ENCODE measurements at places on chromosomes 5 and 9. TPM values are rescaled to one million over a fixed set of nuclear protein-coding genes. Genes with fewer than 3 reads are reported as not detected.

- no peak for DNase-seq
Measured at GRCh38 chr5:83022334-83022733, 54.9 kb downstream of the TMEM167A start.

DNA sequence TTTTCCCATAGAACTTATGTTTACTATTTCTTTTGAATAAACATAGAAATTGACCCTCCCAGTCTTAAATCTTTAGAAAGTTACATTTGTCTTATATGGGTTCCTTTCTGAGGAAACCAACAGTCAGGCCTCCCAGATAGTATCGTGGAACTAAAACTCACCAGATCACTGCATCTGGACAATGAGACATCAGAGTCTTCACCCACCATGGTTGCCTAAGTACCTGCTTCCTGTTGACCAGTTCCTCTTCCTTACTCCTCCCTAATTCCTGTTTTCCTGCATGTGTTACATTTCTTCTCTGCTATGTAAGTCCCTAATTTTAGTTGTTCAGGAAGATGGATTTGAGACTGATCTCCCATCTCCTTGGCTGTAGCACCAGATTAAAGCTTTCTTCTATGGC lies 462.2 kb downstream of the DIRAS2 start:
- no peak for DNase-seq

IFNA5 gene
- not detected for total RNA-seq

GRCh38 chr5:103207653-103208052 lies 50.9 kb upstream of the MACIR start:
- DNase-seq: no peak

DNA sequence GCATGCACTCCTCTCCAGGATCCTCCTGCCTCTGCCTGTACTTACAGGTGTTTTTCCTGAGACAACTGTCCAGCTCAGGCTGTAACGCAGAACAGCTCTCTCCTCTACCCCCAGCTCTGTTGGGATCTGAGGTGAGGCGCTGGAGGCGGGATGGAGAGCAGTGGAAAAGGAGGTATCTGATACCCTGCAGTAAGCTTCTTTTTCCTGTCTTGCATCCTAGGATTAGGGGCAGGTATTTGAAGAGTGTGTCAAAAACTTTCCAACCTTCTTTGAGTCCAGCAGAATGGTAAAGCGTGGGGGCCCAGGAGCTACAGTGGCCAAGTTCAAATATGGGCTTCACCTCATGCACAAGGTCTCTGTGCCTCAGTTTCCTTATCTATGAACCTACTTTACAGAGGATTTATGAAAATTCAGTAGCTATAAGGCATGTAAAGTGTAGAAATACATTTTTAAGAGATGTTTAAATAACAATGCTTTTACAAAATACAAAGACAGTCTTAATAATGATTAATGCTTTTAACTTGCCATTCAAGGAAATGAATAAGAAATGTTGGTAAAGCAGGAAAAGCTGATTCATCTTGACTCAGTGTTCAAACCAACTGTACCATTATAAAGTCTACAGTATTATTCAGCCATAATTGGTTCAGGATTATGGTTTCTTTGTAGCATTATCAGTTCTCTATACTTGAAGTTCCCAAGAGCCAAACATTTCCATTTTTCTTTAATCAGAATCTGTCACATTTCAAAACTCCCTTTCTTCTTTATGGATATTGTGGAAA lies 26.1 kb downstream of the MAP1B start:
- DNase-seq: no peak

ELAVL2 gene
- total RNA-seq: 0.23 TPM

DNA sequence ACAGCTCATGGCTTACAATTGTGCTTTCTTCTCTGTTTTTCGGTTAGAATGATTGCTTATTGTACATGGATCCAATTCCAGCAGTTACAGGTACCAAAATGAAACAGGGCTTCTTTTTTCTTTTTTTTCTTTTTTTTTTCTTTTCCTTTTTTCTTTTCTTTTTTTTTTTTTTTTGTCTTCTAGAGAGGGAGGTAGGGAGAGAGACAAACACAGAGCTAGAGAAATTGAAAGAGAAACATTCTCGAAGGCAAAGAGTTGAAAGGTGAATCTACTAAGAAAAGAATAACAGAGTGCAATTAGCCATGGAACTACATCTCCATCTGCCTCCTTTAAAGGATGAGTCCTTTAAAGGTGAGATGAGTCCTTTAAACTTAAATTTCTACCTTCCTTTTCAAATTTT lies 1.0 kb upstream of the EDIL3 start:
- DNase-seq: no peak

KIAA0825 gene
- 3.3 TPM for total RNA-seq

FSD1L gene
- total RNA-seq: 9.3 TPM

HAPLN1 gene
- total RNA-seq: 0.58 TPM

PCDHGA11 gene
- 4.2 TPM for total RNA-seq

MCIDAS gene
- total RNA-seq: 0.92 TPM

DNA sequence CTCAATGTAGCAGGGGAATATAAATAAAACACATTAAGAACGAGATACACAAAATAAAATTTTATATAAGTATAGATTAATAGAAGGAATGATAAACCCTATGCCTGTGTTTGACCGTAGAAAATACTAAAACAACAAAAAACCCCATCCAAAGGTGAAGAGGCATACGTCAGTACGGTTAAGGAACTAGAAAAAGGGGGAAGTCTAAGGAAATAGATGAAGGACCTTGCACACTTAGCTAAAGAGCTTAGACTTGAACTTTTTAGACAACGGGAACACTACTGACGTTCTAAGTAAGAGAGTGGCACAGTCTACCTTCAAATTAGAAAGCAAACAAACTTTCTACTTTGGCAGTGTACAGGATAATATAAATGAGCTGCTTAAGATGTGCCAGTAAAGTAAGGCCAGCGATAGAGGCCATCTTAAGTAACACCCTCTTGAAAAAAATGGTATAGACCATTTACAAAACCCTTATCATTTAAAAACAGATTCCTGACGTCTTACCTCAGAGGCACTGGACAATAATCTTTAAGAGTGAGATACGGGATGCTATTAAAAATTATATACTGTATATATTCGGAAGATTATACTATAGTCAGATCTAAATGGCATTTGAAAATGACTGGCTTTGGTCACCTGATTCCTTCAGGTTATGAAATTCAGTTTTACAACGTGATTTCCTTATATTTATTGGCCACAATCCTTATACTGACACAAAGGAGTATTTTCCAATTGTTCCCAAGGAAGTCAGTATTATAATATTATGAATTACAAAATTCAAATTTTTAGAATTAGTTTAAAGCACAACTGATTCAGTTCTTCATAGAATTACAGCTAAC lies 8.5 kb downstream of the PANK3 start:
- DNase-seq: no peak

DNA sequence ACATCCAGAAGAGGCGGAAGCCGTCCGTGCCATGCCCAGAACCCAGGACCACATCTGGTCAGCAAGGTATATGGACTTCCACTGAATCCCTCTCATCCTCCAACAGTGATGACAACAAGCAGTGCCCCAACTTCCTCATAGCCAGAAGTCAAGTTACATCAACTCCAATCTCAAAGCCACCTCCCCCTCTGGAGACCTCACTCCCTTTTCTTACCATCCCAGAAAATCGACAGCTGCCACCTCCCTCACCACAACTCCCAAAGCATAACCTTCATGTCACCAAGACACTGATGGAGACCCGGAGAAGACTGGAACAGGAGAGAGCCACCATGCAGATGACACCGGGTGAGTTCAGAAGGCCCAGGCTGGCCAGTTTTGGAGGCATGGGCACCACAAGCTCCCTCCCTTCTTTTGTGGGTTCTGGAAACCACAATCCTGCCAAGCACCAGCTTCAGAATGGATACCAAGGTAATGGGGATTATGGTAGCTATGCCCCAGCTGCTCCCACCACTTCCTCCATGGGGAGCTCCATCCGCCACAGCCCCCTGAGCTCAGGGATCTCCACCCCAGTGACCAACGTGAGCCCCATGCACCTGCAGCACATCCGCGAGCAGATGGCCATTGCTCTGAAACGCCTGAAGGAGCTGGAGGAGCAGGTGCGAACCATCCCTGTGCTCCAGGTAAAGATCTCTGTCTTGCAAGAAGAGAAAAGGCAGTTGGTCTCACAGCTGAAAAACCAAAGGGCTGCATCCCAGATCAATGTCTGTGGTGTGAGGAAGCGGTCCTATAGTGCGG lies 130.3 kb upstream of the DMRT1 start:
- no peak for DNase-seq

DNA sequence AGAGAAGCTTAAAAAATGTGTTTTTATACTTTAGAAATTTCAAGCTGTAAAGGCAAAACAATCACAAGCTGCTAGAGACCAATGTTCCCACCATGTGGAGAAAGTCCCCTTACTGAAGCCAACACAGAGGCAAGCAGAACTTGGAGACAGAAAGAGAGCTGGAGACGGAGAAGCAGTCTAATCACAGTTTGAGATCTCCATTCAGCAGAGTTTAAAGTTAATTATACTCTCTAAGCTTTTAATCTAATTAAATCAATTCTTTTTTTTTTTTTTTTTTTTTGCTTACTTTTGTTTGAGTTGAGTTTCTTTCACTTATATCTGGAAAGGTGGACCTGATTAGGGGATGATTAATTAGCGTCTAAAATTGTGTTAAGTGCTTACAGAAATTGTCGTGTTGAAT lies 1534.3 kb downstream of the MAT2B start:
- no peak for DNase-seq

TRIM36 gene
- total RNA-seq: 1.3 TPM

GRCh38 chr5:179822444-179822990 lies 1.8 kb downstream of the SQSTM1 start:
- DNase-seq: no peak

DNA sequence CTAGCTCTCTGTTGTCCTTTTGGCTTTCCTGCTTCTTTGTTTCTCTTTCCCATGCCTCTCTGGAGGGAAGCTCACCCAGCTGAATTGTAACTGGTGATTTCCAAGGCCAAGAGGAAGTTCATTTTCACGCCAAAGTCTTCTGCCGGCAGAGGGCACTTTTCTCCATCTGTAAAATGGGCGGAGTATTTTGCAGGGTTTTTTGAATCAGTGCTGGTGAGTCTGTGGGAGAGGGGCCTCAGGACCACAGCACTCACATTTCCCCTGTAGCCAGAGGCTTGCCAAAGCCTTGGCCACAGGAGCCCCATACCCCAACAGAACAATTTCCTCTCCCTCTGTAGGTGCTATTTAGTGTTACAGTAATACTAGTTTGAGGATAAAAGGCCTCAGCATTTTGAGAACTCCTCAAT lies 42.3 kb upstream of the MATR3 start:
- DNase-seq: no peak

GRCh38 chr5:80346055-80346454 lies 26.3 kb downstream of the SPZ1 start:
- peak; percentile 17 for DNase-seq

DNA sequence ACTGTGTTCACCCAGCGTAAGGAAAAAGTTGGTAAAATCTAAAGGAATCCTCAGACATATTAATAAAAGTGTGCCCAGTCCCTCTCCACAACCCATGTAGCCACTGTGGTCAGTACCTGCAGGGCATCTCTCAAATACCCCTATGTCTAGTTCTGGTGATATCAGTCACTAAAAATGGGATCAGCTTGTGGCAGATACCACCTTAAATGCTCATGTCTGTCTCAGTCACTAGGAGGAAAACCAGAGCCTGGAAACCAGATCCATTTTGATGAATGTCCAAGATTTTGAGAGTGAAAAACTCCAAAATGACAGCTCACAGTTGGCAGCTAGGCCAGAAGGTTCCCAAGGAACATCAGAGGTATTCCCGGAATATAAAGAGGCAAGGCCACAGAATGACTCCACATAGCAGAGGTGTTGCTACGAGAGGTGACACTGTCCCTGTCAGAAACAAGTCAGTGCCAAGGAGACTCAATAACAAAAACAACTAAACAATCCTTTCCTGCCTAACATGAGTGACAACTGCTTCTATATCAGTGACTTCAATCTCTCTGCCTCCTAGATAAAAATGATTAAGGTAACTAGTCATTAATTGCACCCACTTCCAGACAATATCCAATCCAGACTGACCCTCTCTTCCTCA lies 13.5 kb downstream of the PCAT7 start:
- DNase-seq: no peak

GRCh38 chr9:78714576-78714975 lies 417.7 kb downstream of the PSAT1 start:
- DNase-seq: no peak

DNA sequence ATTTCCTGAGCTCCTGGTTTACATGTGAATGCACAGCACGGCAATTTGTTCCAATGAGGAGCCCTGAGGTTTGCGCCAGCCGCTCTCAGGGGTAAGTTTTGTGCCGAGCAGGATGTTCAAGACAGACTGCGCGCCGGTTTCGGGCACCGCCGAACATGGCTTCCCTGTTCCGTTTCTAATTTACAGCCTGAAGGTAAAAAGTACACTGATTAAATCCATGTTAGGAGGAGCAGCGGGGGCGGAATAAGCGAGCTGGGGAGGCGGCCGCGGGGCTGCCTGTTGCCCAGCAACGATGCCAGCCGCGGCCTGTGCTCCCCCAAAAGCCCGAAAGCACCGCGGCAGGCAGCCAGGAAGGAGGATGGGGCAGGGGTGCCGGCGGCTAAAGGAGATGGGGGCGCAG lies 6.4 kb downstream of the SOWAHA start:
- DNase-seq: no peak

GRCh38 chr5:66870708-66871107 lies 274.5 kb downstream of the MAST4 start:
- no peak for DNase-seq

ATP10B gene
- total RNA-seq: 119 TPM

DNA sequence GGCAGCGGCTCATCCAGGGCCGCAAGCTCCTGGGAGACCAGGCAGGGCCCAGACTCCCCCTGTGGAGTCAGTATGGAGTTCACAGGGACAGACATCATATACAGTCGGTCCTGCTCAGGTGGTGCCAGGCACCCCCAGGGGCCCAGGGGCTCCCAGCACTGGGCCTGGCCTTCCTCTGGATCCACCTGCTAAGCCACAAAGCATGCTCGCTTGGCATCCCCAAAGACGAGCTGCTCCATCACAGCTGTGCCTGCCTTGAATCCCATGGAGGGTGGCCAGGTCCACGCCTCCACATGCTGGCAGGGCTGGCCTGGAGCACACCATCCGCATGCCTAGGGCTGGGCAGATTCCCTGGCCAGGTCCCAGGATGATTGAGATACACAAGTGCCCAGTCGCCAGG lies 4.6 kb downstream of the BICD2 start:
- peak; percentile 73 for DNase-seq

- no peak for DNase-seq
Measured at GRCh38 chr5:32866138-32866537, 155.0 kb downstream of the NPR3 start.

DNA sequence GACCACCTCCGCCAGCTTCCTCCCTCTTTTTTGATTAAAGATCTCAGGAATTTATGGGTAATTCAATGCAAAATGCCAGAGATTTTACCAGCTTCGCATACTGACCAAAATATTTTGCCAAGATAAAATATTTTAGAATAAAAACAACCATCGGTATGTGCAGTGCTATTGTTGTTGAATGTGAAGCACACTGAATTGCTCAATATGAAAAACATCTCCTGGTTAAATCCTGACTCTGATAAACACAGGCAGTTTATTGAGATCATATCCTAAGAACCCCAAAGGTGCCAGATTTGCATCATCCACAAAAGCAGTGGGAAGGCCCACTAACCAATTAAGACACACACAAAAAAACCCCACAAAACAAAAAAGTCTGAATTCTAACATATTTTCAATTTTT lies 202.4 kb downstream of the GLIS3 start:
- no peak for DNase-seq
